CD4-positive, alpha-beta T cell treated with Interleukin-12 subunit alpha and Interleukin-12 subunit beta, for 1 hour (primary cell): ENCODE measurements at places on chromosomes 2 and 18.

DNA sequence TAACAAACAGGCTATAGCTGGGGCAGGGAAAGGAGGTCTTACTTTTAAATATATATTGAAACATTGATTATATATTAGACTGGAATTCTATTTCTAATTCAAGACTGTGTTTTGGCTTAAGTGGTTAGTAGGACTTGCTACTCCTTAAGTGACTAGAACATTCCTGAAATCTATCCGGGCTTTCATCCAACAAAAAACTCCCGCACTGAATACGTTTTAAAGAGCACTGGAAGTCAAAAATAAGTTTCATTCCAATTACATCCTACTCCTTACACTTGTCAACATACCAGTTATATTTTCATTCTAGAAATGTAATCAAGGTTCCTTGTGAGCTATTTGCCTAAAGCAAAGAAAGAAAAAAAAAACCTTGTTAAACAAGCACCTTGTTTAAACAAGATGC, 204.6 kb downstream of the SP3 start:
- DNase-seq = no peak

GRCh38 chr18:48851599-48851960, 99.2 kb downstream of the SMAD7 start:
- DNase-seq = no peak

GRCh38 chr2:134177351-134177931, 76.4 kb upstream of the MGAT5 start:
- DNase-seq = no peak

DNA sequence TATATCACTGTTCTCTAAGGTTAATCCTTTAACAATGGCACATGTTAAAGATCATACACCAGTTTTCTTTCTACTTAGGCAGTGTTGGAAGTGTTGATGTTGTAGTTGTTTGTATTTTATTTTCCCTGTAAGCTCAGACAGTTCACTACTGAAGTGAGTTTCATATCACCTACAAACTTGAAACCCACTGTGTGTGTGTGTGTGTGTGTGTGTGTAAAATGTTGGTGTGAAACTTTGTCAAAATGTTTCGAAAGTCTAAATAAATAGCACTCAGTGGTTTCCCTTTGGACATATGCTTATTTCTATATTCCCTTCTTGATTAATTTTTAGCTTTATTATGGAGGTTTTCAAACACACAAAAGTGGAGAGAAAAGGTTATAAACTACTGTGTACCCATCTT, 79.8 kb upstream of the CAVIN2 start:
- DNase-seq = no peak
